Right kidney (tissue), 9 donors: ENCODE measurements at places on chromosomes 1 and 21.

GRCh38 chr1:246558041-246558440, 8.0 kb downstream of the TFB2M start:
- no peak for DNase-seq

DNA sequence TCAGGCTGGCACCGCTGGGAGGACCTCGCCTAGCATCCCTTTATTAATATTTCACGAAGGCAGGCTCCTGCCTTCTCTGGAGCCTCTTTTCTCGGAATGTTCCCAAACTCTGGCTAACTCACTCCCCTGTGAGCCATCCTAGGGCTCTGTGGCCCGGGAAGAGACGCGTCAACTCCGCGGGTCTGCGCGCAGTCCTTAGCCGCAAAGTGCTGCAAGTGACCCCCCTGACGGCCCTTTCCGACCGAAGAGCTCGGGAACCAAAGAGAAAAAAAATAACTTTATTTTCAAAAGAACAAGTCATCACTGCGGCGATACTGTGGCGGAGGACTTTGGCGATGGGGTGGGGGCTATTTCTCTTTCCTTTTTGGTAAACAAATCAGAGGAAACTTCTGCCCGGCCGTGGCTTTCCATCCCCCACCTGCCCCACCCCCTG, 14.6 kb downstream of the NR5A2 start:
- DNase-seq = peak; percentile 54

GRCh38 chr21:27590271-27590670, 623.4 kb upstream of the ADAMTS5 start:
- DNase-seq = no peak

DNA sequence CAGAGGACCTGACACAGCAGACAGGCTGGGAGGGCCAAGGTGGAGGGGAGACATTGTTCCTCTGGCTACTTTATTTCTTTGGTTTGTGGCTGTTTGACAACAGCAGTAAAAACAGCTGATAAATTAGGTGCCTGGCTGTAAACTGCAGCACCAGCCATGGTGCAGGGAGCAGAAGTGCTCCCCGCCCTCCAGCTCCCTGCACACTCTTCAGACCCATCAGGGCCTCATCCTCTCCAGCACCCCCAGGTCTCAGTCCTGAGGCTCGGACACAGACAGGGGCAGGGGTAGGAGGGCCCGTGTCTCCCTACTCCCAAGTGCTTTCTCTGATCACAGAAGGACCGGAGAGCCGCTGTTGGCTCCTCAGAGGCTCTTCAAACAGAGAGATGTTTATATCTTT, 17.7 kb upstream of the LRRN2 start:
- DNase-seq = no peak

DNA sequence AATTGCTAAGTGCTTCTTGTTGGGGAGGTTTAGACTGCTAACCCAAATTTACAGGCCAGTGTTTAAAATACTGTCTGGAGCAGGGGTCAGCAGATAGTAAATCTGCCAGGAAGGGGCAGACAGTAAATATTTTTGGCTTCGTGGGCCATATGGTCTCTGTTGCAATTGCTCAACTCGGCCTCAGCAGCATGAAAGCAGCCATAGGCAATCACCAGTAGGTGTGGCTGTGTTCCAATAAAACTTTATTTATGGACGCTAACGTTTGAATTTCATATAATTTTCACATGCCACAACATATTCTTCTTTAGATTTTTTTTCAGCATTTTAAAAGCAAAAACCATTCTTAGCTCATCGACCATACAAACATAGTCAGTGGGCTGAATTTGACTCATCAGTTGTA, 172.7 kb downstream of the BRINP2 start:
- no peak for DNase-seq

GRCh38 chr1:179867493-179868330, 9.9 kb downstream of the TOR1AIP2 start:
- DNase-seq = no peak

DNA sequence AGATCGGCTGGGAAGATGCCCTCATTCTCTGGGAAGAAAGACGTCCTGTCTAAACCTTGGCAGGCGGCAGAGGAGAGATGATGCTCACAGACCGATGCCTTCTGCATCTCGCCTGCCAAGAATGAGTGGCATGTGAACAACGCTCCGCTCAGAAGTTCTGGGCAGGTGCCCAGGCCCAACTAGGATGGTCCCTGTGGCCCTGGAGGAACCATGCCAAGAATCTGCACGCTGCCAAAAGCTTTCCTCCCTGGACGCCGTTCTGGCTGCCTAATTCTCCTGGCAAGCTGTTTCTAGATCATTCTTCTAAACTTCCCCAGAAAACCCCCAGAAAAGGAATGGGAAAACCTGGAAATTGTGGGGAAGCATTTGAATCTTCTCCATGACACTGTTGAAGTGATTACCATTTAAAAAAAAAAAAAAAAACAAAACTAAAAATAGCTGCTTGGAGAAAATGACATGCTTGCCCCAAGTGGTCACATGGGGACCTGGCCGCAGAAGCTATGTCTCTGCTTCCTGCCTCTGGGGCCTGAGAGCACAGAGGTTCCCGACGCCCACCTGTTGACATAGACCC, 440.9 kb downstream of the PRDM2 start:
- no peak for DNase-seq

DNA sequence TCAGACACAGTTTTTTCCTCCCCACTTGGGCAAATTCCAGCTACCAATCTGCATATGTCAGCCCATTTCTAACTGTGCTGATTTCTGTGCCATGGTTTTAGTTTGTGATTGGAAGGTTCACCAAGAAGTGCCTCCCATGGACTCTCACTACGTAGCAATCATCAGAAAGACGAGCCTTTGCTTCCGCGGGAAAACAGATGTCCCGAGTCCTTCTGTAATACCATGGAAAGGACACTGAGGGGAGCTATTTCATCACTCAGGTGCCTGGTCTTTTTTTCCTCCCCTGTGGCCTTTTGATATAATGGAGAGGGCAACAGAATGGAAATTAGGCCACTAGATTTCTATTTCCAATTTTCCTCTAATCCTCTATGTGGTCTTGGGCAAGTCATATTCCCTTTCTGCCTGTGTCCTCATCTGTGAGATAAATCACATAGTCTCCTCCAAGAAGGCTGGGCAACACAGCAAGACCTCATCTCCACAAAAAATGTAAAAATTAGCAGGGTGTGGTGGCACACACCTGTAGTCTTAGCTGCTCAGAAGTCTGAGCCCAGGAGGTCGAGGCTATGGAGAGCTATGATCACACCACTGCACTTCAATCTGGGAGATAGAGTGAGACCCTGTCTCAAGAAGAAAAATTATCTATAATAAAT, 24.8 kb downstream of the LEMD1 start:
- DNase-seq = no peak

GRCh38 chr1:37360011-37360410, 114.4 kb upstream of the ZC3H12A start:
- DNase-seq = no peak

DNA sequence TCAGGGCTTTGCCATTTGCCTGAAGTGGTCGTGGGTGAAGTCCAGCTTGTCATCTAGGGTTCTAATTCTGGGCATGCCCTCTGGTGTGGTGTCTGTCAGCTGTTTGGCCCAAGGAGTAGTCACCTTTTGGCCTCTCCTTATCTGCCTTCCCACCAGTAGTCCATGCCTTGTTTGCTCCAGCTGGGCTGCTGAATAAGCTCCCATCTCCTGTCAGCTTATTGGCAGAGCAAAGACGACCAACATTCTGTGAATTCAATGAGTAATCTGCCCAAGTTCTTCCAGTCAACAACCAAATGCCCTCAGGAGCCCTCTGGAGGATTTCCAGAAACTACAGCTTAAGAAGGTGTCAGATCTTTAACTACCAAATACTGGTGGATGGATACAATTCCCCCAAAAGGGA, 7.0 kb downstream of the BCAN start:
- no peak for DNase-seq

- peak; percentile 93 for DNase-seq
Measured at GRCh38 chr21:17818186-17819113, 706 bp downstream of the C21orf91 start.

GRCh38 chr1:61117283-61117682, 34.9 kb downstream of the NFIA start:
- no peak for DNase-seq

GRCh38 chr1:246083416-246083815, 423.7 kb downstream of the SMYD3 start:
- no peak for DNase-seq
